ENCODE measurements at places on chromosomes 3 and 15.

GRCh38 chr3:78857494-78858111 is 910.2 kb downstream of the ROBO1 start:
- no peak for DNase-seq

GRCh38 chr3:47849186-47849698 is 46.3 kb downstream of the DHX30 start:
- DNase-seq: no peak

- DNase-seq: peak; percentile 34
These were observed 34.9 kb downstream of the DCLK3 start for GRCh38 chr3:36729204-36730056.

GRCh38 chr3:125033616-125034015 is 22.2 kb downstream of the HEG1 start:
- DNase-seq: no peak
